ENCODE measurements at places on chromosomes 1 and 21.

GRCh38 chr21:45578176-45578801, 36.0 kb upstream of the SLC19A1 start:
- DNase-seq = no peak

- DNase-seq = no peak
Observed at GRCh38 chr1:100578201-100578600, 40.3 kb downstream of the GPR88 start.

GRCh38 chr1:168491527-168492164, 52.2 kb downstream of the XCL2 start:
- DNase-seq = no peak

DNA sequence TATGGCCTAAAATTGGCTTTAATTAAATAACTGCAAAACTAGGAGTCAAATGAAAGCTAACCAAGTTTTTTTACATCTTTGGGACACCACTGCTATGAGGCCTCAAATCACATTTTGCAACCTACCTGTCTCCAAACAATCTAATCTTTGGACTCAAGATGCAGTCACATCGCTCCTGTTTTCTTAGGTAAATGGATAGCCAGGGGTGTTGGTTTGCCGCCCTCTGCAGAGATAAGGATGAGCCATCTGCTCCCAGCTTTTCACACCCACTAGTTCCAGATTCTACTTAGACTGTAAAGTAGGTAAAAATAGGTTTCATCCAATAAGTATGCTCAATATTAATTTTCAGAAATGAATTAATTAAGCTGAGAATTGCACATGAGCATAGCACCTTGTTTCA, 456.5 kb downstream of the KIF26B start:
- DNase-seq = no peak

Measured in common myeloid progenitor, CD34-positive (primary cell).